ENCODE measurements at places on chromosomes 16 and 17.

DNA sequence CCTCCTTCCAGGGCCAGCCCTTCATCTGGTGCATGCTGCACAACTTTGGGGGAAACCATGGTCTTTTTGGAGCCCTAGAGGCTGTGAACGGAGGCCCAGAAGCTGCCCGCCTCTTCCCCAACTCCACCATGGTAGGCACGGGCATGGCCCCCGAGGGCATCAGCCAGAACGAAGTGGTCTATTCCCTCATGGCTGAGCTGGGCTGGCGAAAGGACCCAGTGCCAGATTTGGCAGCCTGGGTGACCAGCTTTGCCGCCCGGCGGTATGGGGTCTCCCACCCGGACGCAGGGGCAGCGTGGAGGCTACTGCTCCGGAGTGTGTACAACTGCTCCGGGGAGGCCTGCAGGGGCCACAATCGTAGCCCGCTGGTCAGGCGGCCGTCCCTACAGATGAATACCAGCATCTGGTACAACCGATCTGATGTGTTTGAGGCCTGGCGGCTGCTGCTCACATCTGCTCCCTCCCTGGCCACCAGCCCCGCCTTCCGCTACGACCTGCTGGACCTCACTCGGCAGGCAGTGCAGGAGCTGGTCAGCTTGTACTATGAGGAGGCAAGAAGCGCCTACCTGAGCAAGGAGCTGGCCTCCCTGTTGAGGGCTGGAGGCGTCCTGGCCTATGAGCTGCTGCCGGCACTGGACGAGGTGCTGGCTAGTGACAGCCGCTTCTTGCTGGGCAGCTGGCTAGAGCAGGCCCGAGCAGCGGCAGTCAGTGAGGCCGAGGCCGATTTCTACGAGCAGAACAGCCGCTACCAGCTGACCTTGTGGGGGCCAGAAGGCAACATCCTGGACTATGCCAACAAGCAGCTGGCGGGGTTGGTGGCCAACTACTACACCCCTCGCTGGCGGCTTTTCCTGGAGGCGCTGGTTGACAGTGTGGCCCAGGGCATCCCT lies 7.4 kb downstream of the NAGLU start:
- no peak for ATAC-seq

DNA sequence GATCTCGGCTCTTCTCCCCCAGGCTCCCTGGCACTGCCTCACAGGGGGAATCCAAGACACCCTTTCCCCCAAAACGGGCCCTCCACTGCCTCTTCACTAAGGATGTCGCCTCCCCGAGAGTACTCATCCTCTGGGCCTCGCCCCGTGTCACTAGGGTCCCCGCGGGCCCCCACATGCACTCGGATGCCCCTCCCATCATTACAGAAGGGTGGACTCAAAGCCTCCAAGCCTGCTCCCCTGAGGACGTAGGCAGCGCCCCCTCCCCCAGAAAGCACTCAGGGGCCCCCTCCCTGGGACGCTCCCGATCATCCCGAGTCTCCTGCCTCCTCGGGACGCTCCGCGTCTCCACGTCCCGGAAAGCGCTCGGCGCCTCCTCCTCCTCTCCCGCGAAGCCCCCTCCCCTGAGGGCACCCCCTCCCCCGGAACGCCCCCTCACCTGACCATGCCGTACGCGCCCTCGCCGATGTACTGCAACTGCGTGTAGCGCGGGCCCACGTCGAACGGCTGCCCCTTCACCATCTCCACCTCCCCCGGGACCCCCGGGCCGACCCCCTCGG lies 338 bp downstream of the MAPK3 start:
- peak; percentile 36 for ATAC-seq

DNA sequence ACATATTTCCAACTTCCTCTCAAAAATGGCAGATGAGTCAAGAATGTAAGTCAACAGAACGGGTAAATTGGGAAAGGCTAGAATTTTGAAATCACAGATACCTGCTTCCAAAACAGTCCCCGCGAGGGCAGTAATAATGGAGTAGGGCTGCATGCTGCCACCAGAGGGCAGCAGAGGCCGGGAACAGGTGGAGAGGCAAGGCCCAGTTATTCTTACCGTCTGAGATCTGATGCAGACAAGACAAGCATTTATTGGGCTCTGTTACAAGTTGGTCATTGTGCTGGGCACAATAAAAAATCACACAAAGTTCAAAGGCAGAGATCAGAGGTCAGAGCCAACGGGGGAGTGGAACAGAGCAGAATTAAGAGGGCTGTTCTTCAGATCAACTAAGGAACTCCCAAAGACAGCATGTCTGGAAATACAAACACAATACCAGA lies 8.8 kb upstream of the MLKL start:
- peak; percentile 99 for ATAC-seq

DNA sequence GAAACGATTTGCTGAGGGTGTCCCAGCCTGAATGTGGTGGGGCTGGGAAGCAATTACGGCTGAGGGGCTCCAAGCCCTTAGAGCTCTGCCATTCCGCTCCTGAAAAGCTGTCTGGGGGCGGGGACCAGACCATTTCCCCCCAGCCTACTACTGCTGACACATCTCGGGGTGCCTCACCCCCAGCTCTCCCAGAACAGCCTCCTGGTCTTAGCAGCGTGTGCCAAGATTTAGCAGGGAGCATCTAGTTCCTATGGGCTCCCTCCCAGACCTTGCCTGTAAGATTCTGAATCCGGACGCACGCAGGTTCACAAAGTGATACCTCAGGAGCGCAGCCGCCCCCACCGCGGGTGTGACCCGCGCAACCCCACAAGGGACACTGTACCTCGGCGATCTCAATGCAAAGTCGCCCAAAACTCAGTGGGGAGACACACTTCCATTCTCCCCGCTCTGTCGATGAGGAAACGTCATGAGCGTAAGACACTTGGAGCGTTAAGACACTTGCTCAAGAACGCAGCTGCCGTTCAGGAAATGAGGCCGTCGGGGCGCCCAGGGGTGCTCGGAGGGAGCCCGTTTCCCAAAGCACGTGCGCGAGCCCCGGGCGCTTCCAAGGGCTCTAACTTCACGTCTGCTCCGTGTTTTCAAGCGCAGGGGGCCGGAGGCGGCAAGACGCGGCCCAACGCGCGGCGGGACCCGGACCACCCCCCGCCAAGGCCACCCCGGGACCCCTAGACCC lies 629 bp downstream of the GEMIN4 start:
- peak; percentile 56 for ATAC-seq

GRCh38 chr17:521561-522325 lies 169.1 kb upstream of the RPH3AL start:
- ATAC-seq = no peak

GRCh38 chr16:78443542-78444364 lies 344.3 kb downstream of the WWOX start:
- no peak for ATAC-seq

DNA sequence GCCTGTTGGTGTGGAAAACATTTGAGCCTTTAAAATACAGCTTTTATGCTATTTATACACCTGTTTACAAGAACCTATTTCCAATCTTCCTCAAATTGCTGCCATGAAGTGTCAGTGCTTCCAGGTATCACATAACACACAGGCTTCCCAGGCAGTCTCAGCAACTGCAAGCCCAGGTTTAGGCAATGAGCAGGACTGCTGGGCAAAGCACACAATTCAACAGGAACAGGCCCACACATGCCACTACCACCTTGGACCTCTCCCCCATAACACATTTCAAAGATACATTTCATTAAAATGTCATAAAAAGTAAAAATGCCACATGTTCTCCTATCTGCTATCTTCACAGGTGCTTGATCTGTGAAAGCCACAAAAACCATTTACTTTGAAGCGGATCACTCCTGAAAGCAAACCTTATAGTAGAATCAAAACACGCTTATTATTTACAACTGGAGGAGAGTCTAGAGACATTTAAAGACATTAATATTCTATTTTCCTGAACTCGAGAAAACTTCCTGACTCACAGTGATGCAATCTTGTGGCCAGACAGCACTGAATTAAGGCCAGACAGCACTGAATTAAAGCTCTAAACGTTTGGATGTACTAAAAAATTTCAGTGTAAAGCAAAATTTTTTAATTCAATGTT lies 31.5 kb downstream of the ANKFY1 start:
- ATAC-seq = no peak

- ATAC-seq = no peak
These were observed 27.7 kb downstream of the CNTROB start for GRCh38 chr17:7959503-7960253.

Measured in SK-N-SH treated with all-trans-retinoic acid at 6 μM for 48 hours (cell line).